ENCODE measurements at places on chromosomes 2 and 18.

DNA sequence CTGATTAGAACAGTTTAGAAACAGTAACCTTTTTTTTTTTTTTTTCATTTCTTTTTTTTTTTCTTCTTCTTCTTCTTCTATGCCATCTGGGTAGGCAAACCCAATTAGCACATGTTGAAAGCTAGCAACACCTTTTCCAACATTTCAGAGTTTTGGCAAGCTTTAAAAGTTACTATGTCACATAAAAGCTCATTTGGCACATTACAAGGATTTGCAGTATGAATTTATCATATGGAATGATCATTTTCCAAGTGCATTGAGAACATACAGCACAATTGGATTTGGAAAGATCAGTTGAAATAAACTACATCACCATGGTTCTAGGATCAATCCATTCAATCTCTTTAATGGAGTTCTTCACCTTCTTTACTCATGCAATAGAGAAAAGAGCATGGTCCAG lies 847.0 kb downstream of the LRRTM4 start:
- DNase-seq: no peak
- H3K4me1 ChIP-seq: no peaks in the 10 kb centered on the region

DNA sequence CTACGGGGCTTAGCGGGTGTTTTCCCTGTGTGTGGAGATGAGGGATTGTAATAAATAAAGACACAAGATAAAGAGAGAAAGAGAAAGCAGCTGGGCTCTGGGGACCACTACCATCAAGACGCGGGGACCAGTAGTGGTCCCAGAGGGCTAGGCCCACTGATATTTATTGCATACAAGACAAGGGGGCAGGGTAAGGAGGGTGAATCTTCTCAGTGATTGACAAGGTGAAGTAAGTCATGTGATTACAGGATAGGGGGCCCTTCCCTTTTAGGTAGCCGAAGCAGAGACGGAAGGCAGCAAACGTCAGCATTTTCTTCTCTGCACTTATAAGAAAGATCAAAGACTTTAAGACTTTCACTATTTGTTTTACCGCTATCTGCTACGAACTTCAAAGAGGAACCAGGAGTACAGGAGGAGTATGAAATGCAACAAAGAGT lies 4.5 kb upstream of the GAL3ST2 start:
- no peak for DNase-seq
- peak overlapping the region; percentile 72 for H3K27ac ChIP-seq
- no peaks in the 10 kb centered on the region for H3K36me3 ChIP-seq
- H3K27me3 ChIP-seq: no peaks in the 10 kb centered on the region
- peaks cover 16% of the 10 kb centered on the region for H3K4me1 ChIP-seq

- no peak overlapping the region for H3K4me3 ChIP-seq
- H3K4me1 ChIP-seq: no peaks in the 10 kb centered on the region
- H3K36me3 ChIP-seq: no peaks in the 10 kb centered on the region
- no peak for DNase-seq
- H3K27ac ChIP-seq: no peak overlapping the region
These were observed 75.8 kb upstream of the SPRED2 start for GRCh38 chr2:65508225-65508624.

GRCh38 chr18:48858676-48859075 lies 92.1 kb downstream of the SMAD7 start:
- H3K27ac ChIP-seq: no peak overlapping the region
- no peak for DNase-seq
- H3K27me3 ChIP-seq: peaks cover 2% of the 10 kb centered on the region
- no peak overlapping the region for H3K4me3 ChIP-seq

GRCh38 chr2:158815658-158816057 lies 20.5 kb downstream of the DAPL1 start:
- H3K4me3 ChIP-seq: no peak overlapping the region
- H3K36me3 ChIP-seq: no peaks in the 10 kb centered on the region
- DNase-seq: no peak
- H3K27ac ChIP-seq: no peak overlapping the region
- no peaks in the 10 kb centered on the region for H3K27me3 ChIP-seq
- peaks cover 2% of the 10 kb centered on the region for H3K4me1 ChIP-seq

DNA sequence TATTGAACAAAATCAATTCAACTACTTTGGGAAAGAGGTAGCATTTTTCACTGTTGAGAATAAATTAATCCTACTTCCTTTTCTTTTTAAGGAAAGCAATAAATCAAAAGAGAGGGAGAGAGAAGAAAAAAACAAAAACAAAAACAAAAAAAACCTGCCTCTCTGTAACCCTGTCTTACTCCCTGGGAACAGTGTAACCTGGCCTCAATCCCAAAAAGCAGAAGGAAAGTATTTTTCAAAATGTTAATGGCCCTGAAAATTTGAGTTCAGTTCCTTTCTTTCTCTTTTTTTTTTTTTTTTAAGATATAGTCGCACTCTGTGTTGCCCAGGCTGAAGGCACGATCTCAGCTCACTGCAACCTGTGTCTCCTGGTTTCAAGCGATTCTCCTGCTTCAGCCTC lies 35.9 kb downstream of the RHOB start:
- no peak overlapping the region for H3K4me3 ChIP-seq
- H3K27ac ChIP-seq: no peak overlapping the region
- H3K27me3 ChIP-seq: no peaks in the 10 kb centered on the region
- peaks cover 10% of the 10 kb centered on the region for H3K4me1 ChIP-seq

DNA sequence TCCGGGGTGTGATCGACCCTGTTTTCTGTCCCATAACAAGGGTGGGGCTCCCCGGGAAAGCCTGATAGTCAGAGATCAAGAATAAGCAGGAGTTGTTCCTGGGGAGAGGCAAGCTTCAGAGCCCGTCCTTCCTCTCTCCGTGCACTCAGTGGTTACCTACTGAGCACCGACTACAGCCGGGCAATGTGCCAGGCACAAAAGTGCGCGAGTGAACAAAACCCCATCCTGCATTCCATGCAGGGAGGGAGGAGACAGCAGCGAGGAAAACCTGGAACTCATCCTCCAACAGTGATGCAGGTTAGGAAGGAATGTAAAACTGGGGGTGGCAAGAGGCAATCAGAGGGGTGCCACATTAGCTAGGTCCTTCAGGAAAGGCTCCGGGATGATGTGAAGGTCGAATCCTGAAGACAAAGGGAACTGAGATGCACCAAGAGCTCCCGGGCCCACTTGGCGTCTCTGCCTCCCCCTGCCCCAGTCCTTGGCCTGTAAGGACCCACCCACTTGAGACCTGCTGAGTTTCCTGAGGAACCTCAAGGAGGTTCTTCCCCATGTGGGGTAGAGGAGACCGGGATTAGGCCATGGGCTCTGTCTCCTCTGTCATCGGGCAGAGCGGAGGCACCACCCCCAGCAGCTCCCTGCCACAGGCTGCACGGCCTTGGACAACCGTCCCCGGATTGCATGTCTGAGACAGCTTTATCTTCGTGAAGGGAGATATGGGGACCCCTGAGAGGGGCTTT lies 198.2 kb downstream of the NDUFA10 start:
- no peaks in the 10 kb centered on the region for H3K36me3 ChIP-seq
- no peak overlapping the region for H3K4me3 ChIP-seq
- H3K4me1 ChIP-seq: peaks cover 9% of the 10 kb centered on the region
- H3K27me3 ChIP-seq: no peaks in the 10 kb centered on the region
- H3K27ac ChIP-seq: no peak overlapping the region

DNA sequence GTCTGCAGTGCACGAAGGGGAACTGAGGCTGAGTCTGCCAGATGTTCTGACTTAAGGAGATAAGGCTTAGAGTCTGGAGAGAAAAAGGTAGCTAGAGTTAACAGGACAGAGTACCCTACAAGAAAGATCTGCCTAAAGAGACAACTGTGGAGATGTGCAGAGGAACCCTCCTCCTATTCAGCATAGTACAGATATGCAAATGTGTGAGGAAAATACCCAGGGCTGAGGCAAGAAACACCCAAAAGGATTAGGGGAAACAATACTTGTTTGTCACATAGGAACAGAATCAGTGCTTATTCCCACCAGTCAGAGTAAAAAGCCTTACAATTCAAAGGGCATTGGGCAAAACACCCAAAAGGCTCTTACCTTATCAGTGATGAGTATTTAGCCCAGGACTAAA lies 67.8 kb downstream of the SS18 start:
- no peaks in the 10 kb centered on the region for H3K27me3 ChIP-seq
- H3K27ac ChIP-seq: no peak overlapping the region
- H3K4me1 ChIP-seq: peaks cover 1% of the 10 kb centered on the region
- peaks cover 10% of the 10 kb centered on the region for H3K36me3 ChIP-seq
- DNase-seq: no peak

- H3K4me3 ChIP-seq: no peak overlapping the region
- H3K36me3 ChIP-seq: no peaks in the 10 kb centered on the region
- DNase-seq: no peak
- no peaks in the 10 kb centered on the region for H3K27me3 ChIP-seq
- H3K4me1 ChIP-seq: peaks cover 4% of the 10 kb centered on the region
- H3K27ac ChIP-seq: no peak overlapping the region
These were observed 401.4 kb upstream of the MYT1L start for GRCh38 chr2:2732331-2733119.

- H3K27ac ChIP-seq: no peak overlapping the region
- no peak overlapping the region for H3K4me3 ChIP-seq
- no peaks in the 10 kb centered on the region for H3K4me1 ChIP-seq
These were observed 184.0 kb downstream of the SCG2 start for GRCh38 chr2:223418131-223418530.

GRCh38 chr18:79935098-79935480 lies 16.4 kb downstream of the SLC66A2 start:
- no peak for DNase-seq
- H3K36me3 ChIP-seq: peaks cover 7% of the 10 kb centered on the region
- H3K4me3 ChIP-seq: no peak overlapping the region

- H3K27ac ChIP-seq: no peak overlapping the region
- no peaks in the 10 kb centered on the region for H3K27me3 ChIP-seq
- no peaks in the 10 kb centered on the region for H3K36me3 ChIP-seq
- H3K4me1 ChIP-seq: peaks cover 10% of the 10 kb centered on the region
- no peak overlapping the region for H3K4me3 ChIP-seq
These were observed 805.1 kb downstream of the RNF144A start for GRCh38 chr2:7722212-7722910.

DNA sequence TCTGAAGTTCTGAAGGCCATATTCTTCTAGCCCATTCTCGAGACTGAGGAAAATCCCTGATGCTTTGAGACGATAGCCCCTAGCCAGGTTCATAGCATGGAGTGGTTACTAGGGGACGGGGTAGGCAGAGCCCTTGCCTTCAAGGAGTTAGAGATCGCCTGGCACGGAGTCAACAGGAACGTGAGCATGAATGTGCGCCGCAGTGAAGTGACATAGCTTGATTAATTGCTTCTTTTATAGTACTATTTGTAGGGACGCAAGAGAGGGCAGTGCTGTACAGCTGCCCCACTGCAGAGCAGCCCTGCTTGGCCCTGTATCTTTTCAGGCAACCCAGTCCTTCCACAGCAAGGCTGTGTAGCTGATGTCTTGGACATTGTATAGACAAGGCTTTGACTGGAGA lies 26.2 kb downstream of the HRH4 start:
- no peak overlapping the region for H3K27ac ChIP-seq
- no peak overlapping the region for H3K4me3 ChIP-seq
- no peaks in the 10 kb centered on the region for H3K36me3 ChIP-seq
- no peak for DNase-seq

DNA sequence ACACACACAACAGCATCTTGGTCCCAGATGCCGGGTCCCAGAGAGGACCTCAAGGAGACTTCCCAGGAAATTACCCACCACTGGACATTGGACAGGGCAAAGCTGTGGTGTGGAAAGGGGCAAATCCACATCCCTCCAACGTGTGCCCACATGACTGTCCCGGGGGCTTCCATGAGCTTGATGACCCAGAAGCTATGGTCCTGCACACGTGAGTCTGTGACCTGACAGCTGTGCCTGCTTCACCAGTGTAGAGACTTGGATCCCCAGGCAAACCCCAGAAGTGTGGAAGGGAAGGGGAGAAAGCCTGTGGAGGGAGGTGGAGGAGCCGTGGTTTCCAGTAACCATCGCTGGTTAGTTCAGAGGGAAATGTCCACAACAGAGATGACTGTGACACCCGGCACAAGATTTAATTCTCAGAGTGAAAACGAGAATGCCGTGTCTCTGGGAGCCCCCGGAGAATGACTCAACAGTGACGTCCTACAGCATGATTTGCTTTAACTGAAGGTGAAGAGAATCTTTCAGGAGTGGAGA lies 19.1 kb upstream of the GPR55 start:
- H3K36me3 ChIP-seq: no peaks in the 10 kb centered on the region
- no peak overlapping the region for H3K4me3 ChIP-seq
- no peak overlapping the region for H3K27ac ChIP-seq
- DNase-seq: no peak
- H3K27me3 ChIP-seq: no peaks in the 10 kb centered on the region
- H3K4me1 ChIP-seq: no peaks in the 10 kb centered on the region

All from neuronal stem cell (in vitro differentiated cells).